Stimulated activated CD4-positive, alpha-beta T cell treated with anti-CD3 and anti-CD28 coated beads, Interleukin-15, amount 100 ng/mL, for 24 hours (primary cell): ENCODE measurements at places on chromosomes 13 and 19.

- no peak for DNase-seq
These were observed 1.9 kb upstream of the F7 start for GRCh38 chr13:113103646-113104045.

DNA sequence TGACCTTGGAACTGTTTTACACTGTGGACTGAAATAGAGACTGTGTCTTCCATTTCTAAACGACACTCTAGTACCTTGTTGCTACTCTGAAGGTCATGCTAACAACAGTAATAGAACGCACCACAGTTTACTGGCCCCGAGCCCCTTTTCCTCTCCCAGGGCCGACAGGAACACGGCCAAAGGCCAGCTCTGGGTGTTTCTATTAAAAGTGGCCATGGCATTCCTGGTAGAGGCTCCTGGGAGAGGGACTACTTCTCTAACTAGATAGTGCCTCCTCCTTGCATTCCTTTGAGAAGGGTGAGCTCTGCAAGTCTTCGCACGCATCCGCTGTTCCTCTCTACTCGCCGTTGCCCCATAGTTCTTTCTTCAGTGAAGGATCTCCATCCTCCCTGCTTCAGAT, 18.7 kb upstream of the SIAH3 start:
- no peak for DNase-seq

- no peak for DNase-seq
These were observed 1.1 kb upstream of the HMGB1 start for GRCh38 chr13:30466841-30467252.

DNA sequence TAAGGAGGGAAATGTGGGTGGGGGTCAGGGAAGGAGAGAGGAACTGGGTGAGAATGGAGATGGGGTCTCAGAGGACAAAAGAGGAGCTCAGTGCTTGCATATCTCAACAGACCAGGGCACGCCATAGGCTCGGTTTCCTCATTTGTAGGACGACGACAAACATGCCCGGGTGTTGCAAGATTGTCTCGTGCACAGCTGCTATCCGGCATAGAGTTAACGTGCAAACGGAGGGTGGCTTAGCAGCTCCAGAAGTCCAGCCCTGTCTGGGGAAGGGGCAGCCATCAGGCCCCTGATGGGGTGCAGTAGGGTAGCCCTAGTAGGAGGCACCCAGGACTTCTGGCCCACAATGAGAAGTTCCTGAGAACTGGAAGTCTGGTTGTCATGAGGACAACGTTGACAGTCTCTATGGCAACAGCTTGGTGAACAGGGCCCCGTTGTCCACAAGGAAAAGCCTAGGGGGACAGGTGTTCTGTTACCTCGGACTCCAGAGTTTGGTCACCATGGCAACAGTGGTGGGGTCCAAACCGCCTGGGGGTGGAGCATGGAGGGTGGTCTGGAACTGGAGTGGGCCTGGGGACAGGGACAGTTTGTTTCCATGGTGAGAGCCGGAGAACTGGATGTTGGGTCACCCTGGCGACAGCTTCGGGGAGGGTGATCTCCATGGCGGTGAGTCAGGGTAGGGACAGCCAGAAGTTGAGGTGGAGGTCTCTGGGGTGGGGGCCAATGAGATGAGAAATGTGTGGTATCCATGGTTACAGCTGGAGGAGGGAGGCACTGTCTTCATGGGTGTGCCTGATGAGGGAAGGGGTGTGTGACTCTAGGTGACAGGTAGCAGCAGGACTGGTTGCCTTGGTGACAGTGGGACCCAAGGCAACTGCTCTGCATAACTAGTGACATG, 16.8 kb downstream of the TM6SF2 start:
- no peak for DNase-seq

GRCh38 chr13:44273991-44274770, 99.4 kb upstream of the SERP2 start:
- DNase-seq: no peak

DNA sequence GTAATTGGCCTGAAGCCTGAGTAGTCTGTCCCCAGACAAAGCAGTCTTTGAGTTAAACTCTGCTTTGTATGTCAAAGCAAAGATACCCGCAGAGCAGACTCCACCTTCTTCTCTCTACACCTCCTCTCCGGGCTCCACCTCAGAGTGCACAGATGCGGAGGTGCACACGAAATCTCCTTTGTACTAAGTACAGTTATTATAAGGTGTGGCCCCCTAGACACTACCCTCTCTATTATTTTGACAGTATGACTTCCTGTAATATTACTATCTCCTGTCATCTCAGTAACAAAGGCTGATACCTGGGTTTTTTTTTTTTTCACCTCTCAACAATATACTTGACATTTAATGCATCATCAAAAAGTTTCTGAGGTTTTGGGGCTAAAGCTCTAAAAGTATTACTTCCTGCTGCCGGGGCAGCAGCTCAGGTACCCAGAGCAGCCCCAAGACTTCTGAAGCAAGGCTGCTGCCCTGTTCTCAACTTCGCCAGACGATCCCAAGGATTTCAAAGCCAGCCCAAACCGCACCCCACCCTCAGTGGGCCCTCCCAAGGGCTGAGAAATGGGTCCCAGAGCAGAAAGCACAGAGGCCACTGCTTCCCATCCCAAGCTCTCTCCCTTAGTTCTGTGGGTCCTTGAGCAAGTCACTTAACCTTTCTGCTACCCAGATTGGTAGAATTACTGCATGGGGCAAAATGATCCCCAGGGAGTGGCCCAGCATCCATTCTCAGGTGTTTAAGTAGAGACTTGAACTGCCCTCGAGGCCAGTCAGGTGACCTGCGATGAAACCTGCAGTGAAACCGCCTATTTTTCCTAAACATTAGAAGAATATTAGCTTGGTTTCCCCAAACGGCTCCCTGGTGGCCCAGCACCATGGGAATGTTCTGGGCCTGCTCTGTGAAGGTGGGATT, 180.6 kb downstream of the FOXO1 start:
- DNase-seq: peak; percentile 72

- DNase-seq: peak; percentile 58
These were observed 3.7 kb downstream of the HRC start for GRCh38 chr19:49151267-49152118.

DNA sequence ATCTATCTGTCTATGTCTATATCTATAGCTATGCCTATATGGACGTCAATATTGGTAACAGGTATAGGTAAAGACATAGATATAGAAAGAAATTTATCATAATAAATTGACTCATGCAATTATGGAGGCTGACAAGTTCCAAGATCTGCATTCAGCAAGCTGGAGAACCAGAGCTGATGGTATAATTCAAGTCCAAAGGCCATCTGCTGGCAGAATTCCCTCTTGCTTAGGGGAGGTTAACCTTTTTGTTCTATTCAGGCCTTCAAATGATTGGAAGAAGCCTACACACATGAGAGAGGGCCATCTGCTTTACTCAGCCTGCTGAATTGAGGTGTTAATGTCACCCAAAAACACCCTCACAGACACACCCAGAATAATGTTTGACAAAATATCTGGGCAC, 10.8 kb downstream of the RASL11A start:
- DNase-seq: no peak

DNA sequence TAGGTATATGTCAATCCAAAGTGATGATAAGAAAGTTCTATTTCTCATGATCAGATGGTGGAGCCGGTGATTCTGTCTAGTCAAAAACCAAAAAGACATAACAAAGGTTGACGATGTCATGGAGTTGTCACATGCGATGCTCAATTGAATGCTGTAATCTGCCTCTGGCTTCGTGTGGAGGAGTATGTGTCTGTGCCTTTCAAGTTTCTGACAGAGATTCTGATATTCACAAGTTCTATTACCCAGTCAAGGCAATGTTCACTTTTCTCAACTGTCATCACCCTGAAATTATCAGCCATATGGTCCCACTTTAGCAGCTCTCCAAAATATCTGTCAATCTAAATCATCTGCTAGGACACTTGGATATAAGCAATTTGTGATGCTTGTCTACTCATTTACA, 367.6 kb upstream of the PRR20A start:
- no peak for DNase-seq

DNA sequence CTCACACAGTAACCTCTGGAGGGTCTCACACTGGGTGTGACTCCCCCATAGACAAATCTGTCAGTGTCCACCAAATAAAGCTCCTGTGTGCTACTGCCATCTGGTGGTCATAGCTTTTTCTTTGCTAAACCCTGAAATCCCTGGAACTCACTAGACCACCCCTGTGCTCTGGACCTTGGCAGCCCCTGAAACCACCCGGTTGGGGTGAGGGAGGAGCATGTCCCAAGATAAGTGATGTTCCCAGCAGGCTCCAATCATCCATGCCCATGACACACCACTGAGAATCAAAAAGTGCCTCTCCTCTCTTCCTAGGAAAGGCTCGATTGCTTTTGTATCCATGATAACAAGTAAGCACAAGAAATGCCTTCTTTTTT, 6.5 kb upstream of the HSD17B14 start:
- DNase-seq: peak; percentile 61

- no peak for DNase-seq
These were observed 14.5 kb upstream of the ZBTB32 start for GRCh38 chr19:35689836-35690235.

DNA sequence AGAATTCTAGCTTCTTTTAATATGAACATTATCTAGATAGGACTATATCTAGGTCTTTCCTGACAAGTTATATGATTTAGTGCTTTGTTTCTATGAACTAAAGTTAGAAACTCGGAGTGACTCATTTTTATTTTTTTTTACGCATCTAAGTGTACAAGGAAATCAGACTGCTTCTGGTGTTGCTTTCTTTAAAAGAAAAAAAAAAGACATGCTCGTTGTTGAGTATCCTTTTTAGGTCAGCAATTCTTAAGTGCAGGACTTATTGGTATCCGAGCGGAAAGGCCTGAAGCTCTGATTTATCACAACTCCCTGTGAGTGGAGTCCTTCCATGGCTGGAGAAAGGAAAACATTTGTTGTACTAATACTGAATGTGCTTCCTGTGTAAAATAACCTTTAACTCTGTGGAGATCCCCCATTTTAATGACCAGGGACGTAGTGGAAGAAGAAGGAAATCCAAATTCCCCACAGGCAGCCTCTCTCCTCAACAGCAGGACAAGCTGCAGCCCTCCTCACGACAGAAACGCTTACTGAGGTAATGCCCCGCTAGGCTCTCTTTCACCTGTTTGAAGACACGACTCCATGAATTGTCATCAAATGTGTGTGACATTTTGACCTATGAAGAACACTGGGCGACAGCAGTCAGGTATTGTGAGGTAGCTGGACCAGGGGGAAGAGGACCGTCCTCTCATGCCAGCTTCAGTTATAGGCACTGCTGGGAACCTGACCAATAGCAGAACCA, 17.9 kb upstream of the POMP start:
- no peak for DNase-seq

DNA sequence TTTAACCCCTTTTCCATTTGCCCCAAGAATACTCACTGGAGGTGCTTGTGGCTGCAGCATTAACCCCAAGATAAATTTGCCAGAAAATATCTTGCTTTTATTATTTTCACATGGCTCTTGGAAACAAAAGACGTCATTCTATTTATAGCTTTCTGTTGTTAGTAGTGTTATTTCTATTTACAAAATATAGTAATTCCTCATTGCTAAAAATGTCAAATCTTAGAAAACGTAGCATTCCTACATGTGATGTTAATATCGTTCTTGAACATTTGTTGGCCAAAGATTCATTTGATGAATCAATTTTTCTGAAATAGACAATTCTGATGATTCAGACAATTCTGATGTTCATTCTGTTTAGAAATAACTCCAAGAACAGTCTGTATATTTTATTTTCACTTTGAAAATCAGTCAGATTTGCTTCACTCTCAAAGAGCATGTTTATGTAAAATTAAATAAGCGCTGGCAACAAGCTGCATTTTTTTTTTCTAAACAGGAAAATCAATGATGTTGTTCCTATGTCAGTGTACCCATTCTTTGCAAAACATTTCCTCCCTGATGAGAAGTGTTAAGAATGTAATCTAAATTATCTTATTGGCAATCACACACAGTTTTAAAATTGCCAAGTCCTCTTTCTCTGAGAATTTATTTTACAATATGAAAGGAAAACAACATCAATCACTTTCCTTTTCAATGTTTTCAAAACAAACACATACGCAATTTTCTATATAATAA, 334.0 kb downstream of the KCTD12 start:
- no peak for DNase-seq

DNA sequence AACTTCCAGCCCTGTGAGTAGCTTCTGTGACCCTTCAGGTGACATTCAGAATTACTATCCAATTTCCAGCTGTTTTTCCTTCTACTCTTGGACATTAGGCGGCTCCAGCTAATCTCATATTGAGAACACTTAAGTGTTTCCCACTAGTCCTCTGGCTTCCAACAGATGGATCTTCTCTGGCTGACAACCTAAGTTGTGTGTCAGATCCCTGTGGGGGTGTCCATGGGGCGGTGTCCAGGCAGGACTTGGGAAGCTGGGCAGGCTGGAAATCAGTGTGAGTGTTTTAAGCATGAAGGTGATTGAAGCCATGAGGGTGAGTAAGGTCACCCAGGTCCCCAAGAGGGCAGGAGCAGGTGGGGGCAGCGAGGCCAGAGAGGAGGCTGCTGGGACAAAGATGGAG, 10.1 kb downstream of the CNOT3 start:
- no peak for DNase-seq

DNA sequence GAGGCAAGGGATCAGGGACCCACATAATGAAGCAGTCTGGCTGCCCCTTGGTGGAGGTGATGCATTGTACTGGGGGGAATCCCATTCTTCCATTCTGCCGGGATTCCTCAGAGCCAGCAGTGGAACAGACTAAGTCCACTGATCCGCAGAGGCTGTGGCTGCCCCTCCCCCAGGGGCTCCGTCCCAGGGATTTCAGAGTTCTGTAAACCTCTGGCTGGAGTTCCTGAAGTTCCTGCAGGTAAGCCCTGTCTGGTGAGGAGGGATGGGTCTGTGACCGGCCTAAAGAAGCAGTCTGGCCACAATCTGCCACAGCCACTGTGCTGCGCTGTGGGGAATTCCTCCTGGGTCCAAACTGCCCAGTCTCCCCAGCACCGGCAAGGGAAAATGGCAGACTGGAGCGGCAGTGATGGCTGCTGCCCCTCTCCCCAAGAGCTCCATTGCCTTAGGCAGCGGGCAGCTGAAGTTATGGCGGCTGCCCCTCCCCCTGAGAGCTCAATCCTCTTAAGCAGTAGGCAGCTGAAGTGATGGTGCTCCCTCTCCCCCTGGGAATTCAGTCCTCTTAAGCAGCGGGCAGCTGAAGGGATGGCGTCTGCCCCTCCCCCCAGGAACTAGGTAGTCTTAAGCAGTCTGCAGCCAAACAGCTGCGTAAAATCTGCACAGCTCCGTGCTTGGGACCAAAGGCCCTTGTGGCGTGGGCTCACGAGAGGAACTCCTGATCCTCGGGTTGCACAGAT, 155.7 kb downstream of the PCDH17 start:
- DNase-seq: no peak

GRCh38 chr13:20106742-20107141, 54.1 kb downstream of the GJA3 start:
- no peak for DNase-seq

DNA sequence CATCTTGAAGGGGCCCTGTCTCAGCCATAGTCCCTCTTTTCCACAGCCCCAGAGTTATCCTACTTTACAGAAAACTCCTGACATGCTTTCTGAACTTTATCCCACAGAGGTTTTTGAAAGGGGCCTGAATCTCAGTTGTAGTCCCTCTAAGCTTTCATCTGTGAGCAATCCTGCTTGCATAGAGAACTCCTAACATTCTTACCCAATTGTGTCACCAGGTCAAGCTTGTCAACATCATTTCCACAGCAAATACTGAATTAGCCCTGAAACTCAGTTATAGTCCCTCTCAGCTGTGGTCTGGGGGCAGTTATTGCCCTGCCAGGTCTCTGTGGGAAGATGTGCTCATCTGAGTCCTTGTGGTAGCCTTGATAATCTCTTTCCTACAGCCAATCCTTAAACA, 2190.3 kb upstream of the PCDH20 start:
- DNase-seq: no peak

GRCh38 chr13:73338389-73338788, 279.6 kb downstream of the KLF5 start:
- DNase-seq: no peak

GRCh38 chr19:48501494-48502349, 9.9 kb downstream of the LMTK3 start:
- DNase-seq: peak; percentile 81
